ENCODE measurements at places on chromosomes 16 and 17.

GRCh38 chr17:72580321-72581127, 459.7 kb downstream of the SOX9 start:
- no peak for DNase-seq

DNA sequence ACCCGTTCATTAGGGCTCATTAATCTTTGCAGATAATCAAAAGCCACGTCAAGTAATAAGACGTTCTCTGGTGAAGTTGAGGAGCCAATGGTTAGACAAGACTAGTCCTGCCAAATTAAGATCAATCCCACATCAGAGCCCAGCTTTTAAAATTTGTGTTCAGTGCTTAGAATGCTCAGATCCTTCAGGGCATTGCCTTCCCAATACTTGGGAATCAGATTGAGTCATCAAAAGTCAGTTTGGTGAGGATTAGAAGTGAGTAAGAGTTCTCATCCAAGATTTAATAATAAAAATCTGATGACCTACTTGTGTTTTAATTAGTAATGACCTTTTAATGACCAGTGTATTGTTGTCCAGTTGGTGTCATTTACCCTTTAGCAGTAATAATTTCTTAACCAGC, 19.8 kb downstream of the MAP2K4 start:
- no peak for DNase-seq

DNA sequence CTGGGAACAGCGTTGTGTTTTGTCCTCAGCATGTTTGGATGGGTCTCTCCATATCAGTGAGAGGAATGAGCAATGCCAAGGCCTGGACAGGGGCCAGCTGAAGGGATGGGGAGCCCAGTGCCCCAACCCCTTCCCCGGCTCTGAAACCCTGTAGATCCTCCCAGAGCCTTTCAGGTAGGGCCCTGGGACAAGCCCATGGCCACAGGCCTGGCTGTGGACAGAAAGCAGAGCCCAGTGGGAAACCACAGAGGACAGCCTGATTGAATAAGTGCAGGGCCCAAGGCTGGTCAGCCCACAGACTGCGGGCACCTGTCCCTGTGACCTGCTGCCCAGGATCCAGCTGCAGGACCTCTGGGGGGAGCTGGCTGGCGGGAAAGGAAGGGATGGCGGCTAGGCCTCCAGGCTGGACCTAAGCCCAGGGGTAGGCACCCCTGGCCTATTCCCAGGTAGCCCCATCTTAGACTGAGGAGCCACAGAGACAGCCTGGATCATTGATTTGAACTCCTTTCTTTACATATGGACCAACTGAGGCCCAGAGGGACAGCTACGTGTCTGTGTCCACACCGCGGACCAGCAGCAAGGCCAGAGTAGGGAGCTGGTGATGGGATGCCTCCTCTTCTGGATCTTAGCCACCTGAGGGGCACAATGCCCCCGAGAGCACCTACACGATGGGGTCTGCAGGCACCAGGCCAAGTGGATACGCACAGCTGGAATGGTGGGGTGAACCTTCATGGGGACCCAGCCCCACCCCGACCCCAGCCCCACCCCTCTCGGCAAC, 1.3 kb downstream of the CCDC102A start:
- peak; percentile 74 for DNase-seq

- no peak for DNase-seq
These were observed 13.4 kb downstream of the FBF1 start for GRCh38 chr17:75927286-75927922.

GRCh38 chr17:46274238-46274637, 20.7 kb upstream of the LRRC37A start:
- no peak for DNase-seq
